Occipital lobe (tissue), 3 donors: ENCODE measurements at places on chromosomes 2 and 18.

DNA sequence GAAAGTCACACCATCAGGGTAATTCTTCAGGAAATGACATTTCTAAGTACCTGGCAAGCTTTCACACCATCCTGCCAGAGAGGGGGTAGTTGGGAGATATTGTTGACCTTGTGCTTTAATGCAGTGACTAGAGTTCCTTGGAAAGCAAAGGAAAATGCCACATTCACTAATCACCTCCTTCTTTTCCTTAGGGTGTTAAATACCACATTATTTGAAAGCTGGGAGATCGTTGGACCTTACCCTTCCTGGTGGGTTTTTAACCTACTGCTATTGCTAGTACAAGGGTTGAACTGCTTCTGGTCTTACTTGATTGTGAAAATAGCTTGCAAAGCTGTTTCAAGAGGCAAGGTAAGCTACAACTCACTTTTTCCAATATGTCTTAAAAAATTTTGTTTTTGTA lies 37.0 kb upstream of the NOSTRIN start:
- DNase-seq: no peak

DNA sequence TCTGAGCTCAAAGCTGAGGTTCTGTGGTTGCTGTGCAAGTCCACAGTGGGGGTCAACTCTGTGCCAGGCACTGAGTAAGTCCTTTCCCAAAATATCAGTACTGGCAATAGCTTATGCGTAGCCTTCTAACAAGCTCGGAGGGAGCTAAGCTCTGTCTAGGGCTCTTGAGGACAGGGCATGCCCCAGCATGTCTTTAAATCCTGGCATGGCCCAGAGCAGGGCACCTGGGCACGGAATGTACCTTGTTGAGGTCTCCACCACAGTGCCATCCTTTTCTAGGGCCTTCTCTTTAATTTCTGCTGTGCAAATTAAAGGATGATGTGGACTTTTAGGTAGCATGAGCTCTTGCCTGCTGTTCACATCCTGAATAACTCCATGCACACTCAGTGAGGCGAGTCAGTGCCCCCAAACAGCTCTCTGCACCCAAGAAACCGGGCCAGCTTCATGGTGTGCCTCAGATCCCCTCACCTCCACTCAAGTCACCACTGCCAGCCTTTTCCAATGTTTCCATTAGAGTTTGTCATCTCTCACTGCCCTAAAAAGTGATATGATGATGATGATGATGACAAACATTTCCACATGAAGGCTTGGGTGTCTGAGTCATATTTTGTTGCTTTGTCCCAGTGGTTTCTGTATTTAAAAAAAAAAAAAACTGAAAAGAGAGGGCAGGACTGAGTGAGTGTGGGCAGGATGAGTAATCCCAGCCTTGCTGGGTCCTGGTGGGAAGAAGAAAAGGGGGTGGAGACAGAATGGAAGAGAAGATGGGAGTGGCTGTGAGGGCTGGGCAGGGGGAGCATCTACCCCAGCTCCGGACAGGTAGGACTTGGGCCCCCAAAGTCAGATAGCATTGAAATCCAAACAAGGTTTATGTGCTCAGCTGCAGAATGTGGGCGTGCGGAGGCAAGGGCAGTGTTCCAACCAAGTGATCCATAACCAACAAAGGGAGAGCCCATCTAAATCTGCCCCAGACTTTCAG lies 78.9 kb downstream of the ZBTB7C start:
- no peak for DNase-seq

- no peak for DNase-seq
These were observed 1338.0 kb upstream of the ACVR2A start for GRCh38 chr2:146506851-146507250.

DNA sequence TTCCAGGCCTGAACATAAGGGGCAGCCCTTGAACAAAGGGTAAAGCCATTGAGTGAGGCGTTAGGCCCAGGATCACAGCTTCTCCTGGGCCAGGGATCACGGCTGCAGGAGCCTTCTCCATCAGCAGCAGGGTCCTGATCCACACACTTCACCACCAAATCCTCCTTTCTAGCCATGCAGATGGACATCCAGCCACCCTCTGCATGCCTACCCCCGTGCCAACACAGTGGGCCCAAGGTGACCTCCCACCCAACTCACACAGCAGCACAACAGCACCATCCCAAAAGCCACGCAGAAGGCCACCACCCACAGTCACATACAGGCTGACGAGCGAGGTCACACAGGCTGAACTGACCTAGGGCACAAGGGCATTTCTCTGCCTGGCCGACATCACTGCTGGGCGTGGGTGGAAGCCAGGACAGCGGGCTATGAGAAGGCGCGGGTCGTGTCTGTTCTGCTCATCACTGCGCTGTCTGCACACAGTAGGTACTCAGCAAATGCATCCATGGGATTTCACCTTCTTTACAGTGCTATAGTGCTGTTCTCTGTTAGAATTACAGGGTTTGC lies 31.2 kb downstream of the TFCP2L1 start:
- DNase-seq: no peak

DNA sequence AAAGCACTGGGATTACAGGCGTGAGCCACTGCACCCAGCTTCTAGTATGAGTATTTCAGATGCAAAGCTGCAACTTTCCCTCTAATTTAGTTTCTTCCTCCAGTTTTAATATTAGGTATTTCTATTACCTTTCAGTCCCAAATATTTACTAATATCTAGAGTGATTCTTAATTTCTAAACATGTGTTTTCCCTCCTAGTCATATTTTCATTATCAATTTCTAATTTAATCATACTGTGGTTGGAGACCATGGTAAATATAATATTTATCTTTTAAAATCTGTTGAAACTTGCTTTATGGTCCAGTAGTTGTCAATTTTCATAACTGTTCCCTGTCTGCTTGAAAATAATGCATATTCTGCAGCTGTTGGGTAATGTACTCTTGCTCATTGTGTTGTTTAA lies 245.9 kb upstream of the REV1 start:
- DNase-seq: no peak

- DNase-seq: no peak
These were observed 11.7 kb upstream of the ANKRD53 start for GRCh38 chr2:70966681-70967080.

DNA sequence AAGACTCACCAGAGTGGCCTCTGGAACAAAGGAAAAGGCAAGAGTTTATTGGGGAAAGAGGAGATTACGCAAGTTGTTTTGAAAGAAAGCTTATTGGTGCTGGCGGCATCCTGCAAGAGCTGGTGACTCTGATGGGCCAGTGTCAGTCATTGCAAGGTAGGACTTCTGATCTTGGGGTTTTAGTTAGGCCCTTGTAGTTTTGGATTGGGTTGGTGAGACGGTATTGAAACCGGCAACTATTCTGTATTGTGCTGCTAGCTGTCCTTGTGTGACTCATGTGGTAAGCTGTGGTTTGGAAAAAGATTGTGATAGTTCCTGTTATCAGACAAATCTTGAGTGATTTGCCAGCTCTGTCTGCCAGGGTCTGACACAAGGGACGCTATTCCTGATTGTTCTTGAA lies 159.1 kb upstream of the PIEZO2 start:
- DNase-seq: no peak

GRCh38 chr2:122100756-122101155 lies 345.3 kb downstream of the TSN start:
- no peak for DNase-seq

DNA sequence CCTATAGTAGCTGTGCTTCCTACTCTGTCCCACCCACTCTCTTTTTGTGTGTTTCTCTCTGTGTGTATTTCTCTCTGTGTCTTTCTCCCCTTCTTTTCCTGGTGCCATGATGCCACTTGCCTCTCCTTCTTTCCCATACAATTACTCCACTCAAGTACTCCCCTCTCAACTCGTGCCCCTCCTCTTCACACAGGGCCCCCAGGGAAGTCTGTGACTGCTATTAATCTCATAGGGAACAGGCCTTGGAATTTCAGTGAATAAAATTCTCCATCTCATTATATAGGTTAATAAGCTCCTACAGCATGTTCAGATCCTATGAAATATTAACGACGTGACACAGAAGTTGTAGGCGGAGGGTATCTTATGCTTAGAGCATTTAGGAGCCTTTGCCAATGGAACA lies 205.9 kb upstream of the EPHA4 start:
- no peak for DNase-seq

DNA sequence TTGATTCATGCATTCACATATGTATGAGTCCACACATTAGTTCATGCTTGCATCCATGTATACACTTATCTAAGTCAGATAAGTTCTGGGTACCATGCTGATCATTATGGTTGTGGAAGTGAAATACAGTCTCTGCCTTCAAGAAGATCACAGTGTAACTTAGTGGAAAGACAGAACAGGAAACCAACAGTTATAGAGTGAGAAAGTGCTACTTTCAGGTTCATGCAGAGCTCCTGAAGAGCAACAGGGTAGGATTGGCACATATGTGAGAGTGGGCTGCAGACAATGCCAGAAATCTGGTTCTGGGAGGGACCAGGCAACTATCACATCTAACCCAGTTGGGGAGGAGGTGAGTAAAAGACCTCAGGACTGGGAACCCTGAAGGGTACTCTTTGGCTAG lies 35.4 kb upstream of the PGAP1 start:
- DNase-seq: no peak

DNA sequence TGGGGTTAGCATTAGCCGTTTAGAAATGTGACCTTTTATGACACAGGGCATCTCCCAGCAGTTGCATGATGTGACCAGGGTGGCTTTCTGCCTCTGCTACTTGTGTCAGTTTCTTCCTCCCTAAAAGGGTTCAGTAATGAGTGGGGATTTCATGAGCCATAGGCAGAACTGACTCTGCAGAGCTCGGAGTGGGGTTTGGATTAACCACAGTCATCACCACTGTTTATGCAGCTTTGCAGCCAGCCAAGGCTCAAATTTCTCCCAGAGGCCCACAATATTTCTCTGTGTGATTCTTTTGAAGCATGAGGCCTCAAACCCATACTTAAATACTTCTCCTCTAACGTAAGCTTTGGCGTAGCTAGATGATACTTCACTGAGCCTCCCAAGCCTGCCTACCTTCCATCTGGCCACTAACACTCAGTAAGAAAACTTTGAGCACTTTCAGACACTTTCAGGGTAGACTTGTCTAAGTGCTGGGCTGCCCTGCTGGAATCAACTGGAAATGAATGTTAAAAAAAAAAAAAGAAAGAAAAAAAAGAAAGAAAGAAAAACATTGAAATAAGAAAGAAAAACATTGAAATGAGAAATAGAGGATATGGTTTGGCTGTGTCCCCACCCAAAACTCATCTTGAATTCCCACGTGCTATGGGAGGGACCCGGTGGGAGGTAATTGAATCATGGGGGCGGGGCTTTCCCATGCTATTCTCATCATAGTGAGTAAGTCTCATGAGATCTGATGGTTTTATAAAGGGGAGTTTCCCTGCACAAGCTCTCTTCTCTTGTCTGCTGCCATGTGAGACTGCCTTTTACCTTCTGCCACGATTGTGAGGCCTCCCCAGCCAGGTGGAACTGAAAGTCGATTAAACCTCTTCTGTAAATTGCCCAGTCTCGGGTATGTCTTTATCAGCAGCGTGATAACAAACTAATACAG lies 11.5 kb upstream of the LAPTM4A start:
- no peak for DNase-seq

DNA sequence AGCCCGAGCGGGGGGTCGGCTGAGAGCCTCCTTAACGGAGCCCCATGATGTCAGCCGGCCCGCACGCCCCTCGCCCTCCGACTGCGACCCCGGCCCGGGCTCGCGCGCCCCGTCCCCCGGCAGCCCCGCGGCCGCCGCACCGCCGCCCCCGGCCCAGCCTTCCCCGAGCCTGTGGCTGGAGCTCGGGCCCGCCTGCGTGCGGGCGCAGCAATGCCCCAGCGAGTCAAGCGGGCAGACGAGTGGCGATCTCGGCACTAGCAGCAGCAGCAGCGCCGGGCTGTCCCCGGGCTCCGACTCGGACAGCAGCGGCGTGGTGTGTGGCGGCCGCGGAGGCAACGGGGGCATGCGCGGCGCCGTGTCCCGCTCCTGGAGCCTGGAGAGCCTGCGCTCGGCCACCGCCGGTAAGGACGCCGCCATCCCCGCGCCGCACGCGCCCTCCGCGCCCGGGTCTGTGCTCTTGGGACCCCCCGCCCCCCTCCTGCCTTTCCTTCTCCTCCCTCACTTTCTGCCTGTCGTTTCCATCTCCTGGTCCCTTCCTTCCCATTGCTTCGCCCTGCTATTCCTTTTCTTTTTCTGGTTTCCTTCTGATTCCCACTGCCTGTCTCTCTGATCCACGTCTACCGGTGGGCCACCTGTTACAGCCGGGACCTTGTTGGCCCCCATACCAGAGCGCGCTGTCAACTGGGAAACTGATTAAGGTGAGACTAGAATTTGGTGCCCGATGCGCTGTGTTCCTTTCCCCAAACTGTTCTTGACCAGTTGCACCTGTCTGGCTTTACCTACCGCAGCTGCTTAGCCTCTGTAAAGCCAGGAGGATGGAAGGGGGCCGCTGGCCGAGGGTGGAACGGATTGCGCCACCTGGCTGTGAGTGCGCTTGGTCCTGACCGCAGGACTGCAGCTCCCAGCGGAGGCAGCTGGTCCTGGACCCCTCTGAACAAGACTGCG lies 127.4 kb downstream of the ARHGEF4 start:
- peak; percentile 26 for DNase-seq

DNA sequence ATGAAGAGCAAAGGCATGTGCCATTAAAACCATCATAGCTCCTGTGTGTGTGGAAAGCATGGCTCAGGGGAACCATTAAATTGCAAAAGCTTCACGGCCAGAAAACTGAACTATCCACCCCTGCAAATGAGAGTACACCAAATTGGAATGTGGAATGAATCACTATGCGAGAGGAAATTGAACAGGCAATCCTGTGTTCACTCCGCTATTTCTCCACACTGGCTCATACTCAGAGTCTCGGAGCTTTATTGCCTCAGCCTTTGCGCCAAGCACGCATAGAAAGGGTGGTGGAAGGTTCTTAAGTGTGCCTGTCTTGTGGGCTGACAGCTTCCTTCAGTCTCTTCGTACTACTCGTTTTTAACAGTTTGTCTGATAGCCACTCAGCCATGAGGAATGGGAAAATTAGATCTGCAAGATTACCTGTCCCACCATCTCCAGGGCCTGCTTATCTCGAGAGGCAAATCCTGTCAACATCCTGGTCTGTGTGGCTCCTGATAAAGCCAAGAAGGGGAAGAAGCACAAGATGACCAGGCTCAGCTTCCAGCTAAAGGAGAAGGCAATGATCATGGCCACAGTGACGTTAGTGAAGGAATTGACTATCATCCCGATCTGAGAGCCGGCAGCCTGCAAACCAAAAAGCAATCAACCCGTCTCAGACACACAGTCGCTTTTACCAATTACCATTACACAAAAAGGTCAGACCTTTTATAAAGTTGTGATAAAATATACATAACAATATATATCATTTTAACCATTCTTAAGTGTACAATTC lies 34.9 kb downstream of the G6PC2 start:
- DNase-seq: no peak

- no peak for DNase-seq
These were observed 18.1 kb downstream of the PPP4R1 start for GRCh38 chr18:9596226-9596625.
